Hippocampal formation (tissue), 2 donors: ENCODE measurements at places on chromosomes 7 and 10.

- DNase-seq: no peak
Observed at GRCh38 chr10:102493771-102494170, 8.7 kb downstream of the ACTR1A start.

DNA sequence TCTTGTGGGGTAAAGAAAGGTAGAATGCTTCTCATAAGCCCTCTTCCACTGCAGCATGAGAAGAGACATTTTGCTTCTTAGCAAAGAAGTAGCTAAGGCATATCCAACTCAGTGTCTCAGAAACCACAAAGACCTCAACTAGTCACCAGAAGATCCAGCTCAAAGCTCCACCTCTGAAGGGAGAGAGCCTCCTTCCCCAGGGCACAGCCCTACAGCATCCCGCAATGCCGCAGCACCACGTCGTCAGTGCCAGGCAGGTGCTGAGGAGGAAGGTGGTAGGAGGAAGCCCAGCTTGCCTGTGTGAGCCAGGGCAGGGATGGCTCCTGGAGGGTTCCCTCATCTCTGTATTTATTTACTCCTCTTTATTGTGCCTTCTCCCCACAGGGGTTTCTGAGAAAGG is 385.6 kb upstream of the NPVF start:
- DNase-seq: no peak

DNA sequence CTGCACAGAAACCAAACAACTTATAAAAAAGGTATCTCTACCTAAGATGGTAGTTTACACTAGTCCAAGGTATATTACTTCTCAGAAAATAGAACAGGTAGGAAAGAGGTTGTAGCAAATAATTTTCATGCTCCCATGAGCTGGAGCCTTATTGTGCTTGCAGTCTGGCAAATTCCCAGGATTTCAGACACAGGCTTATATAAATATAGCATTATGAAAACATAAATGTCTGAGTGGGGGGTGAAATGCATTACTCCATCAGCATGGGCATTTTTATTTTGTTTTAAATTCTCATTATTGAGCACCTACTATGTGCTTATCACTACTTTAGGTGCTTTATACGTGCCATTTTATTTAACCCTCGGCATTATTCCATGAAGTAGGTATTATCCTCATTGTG is 83.0 kb upstream of the PHYHIPL start:
- DNase-seq: no peak

DNA sequence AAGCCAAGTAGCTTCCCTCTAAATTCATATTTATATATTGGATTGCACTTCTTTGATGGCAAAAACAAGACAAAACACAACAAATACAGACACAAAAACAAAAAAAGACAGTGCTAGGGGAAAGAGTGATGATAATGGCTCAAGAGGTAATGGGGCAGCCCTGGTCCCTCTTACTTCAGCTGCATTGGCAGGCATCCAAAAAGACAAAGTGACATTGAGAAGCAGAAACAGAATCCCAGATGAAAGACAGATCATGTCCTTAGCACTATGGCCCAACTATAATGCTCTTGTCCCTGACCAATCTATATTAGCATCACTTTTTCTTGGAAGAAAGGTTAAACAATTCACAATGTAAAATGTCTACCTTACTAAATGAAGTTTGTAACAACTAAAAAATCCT is 76.2 kb downstream of the GPR85 start:
- DNase-seq: no peak

DNA sequence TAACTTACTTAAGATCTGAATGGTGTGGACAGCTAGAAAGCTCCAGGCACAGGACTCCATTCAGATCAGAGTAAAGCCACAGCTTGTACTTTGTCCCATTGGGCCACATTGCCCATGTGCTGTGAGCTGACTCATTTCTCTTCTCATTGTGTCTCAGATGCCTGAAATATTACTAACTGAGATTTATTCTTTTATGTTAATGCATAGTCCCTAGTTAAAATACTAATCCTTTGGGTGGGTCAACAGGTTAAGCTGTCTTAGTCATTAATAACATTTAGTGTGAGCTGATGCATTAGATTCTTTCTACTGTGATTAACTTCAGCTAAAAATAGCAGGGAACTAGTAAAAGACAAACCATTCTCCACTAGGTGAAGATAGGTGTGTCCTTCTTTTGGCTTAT is 104.7 kb upstream of the ARMC3 start:
- no peak for DNase-seq

DNA sequence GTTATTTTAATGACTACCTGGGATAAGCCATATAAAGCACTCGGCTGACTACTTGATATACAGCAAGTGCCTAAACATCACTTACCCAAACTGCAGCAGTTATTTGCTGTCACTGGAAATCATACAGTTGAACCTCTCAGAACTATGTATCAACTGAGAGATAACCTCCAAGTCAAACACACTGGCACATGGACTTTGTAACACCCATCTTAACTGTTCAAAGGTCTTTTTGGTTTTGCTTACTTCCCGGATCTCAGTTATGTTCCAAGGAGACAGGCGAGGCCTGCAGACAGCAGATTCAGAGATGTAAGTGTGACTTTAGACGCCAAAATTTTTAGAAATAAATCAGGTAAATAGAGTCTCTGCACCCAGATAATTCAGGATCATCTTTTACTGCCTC is 34.6 kb upstream of the DAGLB start:
- no peak for DNase-seq

- DNase-seq: no peak
Observed at GRCh38 chr7:22157552-22157951, 199.4 kb downstream of the RAPGEF5 start.

DNA sequence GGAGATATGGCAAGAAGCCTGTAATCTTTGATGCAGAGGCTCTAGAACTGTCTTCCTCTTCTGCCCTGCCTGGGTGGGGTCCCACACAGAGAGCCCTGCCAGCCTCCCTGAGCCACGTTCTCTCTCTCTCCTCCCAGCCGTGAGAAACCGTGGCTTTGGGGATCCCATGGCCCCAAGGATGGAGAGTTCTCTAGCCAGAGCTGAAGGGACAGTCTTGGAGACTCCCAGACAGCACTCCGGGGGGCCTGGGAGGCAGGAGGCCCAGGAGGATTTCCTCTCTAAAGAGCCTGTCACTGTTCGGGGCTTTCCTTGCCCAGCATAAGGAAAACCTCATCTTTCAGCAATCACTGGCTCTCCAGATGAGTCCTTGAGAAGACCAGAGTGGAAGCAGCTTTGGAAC is 227.1 kb downstream of the ARHGAP12 start:
- DNase-seq: no peak

DNA sequence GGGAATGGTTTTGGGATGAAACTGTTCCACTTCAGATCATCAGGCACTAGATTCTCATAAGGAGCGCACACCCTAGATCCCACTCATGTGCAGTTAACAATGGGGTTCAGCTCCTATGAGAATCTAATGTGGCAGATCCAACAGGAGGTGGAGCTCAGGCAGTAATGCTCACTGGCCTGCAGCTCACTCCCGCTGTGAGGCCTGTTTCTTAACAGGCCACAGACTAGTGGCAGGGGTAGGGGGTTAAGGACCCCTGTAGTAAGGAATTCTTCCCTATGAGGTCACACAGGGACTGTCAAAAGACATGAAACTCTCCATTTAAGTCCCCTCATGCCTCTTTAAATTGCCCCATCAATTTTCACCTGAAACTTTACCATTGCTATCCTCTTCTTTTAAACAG is 8.0 kb downstream of the HGF start:
- no peak for DNase-seq

- DNase-seq: no peak
Observed at GRCh38 chr10:74322141-74322540, 171.1 kb downstream of the ADK start.

- DNase-seq: no peak
Observed at GRCh38 chr10:98299341-98299740, 31.3 kb upstream of the LOXL4 start.

DNA sequence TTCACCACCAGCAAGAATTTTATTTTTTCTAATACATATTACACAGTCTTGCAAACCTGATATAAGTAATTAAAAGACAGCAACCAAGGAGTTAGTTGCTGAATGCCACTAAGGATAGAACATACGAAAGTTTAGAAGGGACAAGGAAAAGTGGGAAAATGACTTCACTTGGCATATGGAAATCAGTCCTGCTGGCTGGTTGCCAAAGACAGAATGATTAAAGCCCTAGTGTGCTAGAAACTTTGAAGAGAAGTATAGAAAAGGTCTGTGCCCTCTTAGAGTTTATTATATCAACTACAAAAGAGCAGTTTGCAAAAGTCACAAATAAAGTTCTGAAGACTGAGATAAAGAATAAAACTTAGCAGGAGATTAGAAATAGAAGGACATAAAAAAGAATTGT is 5.8 kb upstream of the YAE1 start:
- DNase-seq: no peak

- no peak for DNase-seq
Observed at GRCh38 chr10:45452743-45453452, 78.9 kb downstream of the ALOX5 start.

DNA sequence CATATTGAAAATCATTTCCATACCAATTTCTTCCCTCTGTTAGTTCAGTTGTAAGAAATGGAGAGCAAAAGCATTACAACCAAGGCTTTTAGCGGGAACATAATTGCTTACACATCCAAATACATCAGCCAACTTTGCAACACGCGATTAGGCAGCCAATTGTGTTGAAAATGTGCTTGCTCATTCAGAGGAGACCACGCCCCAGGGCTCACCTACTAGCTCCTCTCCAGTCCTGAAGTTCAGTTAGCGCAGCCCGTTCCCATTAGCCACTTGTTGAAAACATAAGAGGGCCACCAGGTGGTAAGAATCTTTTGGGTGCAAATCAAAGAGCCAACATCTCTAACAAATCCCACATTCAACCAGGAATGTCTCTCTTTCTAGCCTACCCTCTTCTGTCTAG is 213.2 kb upstream of the MDFIC start:
- no peak for DNase-seq

DNA sequence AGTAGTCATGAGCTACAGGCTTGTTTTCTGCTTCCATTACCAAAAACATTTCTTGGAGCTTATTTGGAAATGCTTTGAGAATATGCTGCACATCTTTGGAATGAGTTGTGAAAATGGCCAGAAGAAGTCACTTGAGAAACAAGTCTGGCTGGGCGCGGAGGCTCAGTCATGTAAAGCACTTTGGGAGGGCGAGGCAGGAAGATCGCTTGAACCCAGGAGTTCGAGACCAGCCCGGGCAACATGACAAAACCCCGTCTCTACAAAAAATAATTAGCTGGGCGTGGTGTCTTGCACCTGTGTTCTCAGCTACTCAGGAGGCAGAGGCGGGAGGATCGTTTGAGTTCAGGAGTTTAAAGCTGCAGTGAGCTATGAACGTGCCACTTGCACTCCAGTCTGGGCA is 882 bp upstream of the CHCHD1 start:
- no peak for DNase-seq

GRCh38 chr7:105473163-105473562 is 48.9 kb downstream of the PUS7 start:
- no peak for DNase-seq

DNA sequence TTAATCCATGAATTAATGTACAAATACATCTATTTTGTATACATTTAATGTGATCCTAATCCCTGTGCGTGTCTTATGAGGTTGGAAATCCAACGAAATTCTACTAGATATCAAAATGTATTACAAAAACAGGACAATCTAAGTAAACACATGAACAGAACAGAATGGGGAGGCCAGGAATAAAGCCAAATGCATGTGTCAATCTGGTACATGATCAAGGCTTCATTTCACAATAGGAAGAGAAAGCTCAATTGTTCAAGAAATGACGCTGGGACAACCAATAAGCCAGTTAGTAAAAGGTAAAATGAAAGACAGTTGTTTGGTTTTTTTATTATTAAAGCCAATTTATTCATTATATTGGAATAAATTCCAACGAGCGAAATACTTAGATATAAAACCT is 83.0 kb downstream of the COL13A1 start:
- peak; percentile 19 for DNase-seq

GRCh38 chr10:36163827-36164226 is 521.7 kb upstream of the FZD8 start:
- DNase-seq: no peak

- no peak for DNase-seq
Observed at GRCh38 chr10:10782603-10783002, 235.1 kb upstream of the CELF2 start.

DNA sequence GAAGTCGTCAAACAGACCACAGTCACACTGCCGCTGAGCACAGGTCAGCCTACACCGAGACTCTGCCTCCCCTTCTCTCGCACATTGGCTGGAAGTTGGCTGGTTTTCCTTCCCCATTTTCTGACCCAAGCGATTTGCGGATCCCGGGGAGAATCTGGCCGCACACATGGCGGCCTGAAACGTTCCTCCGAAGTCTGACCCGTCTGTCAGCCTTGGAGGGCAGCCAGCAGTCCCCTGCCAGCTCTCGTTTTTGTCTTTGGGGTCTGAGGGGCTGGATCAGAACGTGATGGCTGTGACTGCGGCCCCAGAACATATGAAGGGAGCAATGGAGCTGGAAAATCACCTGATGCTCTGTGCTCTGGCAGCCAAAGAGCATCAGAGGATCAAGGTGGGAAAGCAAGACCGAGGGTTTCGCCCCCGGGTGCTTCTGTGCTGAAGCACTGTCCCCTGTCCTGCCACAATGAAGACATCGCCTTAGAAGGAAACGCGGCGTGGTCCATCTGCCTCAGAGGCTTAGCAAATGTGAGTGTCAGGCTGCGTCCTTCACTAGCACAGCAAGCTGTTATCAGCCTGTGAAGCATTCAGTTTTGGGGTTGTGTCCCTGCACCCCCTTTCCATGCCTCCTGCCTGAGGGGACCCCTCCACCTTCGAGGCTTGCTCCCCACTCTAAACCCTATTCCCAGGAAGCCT is 119.3 kb upstream of the SHH start:
- DNase-seq: no peak

- no peak for DNase-seq
Observed at GRCh38 chr10:43607199-43607573, 948 bp downstream of the ZNF485 start.

- DNase-seq: no peak
Observed at GRCh38 chr10:133565441-133566294, at the start of gene SYCE1. Gene SYCE1, minus strand, starts transcription at chr10:133565583. Its CDS starts 54 bp downstream, at chr10:133565529.

DNA sequence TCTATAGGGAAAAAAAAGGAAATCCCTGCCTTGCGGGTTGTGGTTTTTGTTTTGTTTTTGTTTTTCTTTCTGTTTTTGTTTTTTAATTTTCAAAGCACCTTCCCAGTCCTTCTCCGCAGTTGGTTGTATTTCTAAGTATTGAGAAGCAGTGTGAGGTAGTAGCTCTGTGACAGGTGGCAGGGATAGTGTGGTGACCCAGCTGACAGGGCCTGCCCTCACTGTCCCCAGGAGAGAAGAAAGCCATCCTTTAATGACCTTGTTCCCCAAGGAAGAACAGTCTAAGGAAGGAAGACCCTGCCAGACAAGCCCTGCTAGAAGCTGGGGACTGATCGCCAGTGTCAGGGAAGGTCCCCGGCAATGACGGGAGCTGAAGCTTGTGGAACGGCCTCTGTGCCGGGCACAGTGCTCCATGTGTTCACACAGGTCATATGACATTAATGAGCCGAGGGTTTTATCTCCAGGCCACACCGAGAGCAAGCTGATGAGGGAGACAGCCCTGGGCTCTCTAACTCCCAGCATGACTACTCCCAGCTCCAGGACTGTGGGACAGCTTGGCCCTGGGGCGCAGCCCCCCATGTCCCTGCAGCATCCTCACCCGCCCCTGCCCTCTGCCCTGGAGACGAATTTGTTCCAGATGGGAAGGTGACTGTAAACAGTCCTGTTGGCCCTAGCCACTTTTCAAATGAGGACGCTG is 69.0 kb upstream of the LRRC18 start:
- DNase-seq: no peak
